ENCODE measurements at places on chromosomes 16 and 17.

- DNase-seq, result no peak
Observed at GRCh38 chr17:3765981-3766380, 35.0 kb downstream of the ITGAE start.

DNA sequence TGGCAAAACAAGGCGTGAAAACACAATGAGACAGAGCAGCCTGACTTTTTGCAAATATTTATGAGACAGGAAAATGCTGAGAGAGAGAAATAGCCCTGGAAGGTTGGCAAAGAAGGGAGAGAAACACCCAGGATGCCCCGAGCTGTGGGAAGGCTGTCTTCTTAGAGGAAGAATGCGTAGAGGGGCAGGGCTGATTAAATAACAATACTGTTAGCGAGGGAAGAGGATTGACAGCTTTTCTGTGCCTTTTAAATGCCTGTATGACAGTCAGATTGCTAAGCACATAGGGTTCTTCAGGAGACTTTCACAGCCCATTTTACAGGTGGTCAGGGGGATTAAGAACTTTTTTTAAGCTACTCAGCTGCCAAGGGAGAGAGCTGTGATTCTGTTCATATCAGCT lies 219.2 kb downstream of the SHISA9 start:
- no peak for DNase-seq

- DNase-seq, result no peak
Observed at GRCh38 chr17:3727041-3727440, 3.3 kb downstream of the HASPIN start.

DNA sequence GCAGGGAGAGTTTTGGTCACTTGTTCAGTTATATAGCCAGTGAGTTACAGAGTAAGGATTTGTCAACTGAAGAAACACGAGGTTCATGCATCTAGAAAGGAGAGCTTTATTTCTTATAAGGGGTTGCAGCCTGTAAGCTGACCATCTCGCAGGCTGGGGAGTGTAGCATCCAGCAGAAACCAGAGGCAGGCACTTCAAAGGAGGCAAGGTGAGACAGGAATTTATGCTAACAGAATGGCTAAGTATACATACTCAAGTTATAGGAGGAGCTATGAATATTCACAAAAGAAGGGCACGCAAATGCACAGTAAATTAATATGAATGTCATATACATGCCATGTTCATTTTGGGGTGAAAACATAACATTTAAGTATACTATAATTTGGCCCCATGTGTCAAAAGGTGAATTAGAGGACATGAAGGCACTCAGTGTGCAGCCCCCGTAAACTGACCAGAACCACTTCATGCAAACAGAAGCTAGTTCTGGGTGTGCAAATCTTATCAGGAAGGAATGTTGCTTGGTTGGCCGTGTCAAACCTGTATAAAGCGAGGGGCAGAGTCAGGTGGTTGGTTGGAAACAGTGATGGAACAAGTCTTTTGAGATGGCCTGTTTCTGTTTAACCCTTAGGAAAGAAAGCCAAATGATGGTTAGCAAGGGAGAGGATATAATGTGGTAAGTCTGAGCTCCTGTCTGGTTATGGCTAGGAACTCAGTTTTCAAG lies 97.0 kb downstream of the GRIN2A start:
- DNase-seq, result no peak

GRCh38 chr16:79286646-79287423 lies 313.7 kb downstream of the MAF start:
- peak; percentile 80 for DNase-seq

- no peak for DNase-seq
Observed at GRCh38 chr16:24825696-24826095, 20.1 kb upstream of the SLC5A11 start.

DNA sequence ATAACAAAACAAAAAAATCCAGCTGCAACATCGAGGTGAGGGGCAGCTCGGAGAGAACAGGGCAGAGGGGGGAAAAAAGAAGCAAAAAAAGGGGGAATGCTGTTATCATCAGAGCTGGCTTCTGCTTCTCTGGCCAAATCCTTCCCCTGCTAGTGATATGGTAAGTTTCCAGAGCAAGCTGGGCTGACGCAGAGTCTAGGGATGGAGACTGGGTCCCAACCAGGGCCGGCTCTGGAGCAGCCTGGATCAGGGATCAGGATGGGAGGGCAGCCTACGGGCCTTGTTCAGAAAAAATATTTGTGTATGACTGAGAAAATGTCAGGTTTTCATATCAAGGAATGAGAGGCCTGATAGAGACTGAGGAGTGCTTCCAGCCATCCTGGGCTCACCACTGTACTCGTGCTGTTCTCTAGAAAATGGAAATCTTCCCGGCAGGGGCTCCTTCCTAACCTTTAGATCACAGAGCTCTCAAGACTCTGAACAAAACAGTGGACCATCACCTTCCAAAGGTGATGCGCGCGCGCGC lies 726 bp upstream of the C1QTNF1 start:
- DNase-seq, result no peak

- no peak for DNase-seq
Observed at GRCh38 chr17:12046786-12047185, 26.1 kb downstream of the MAP2K4 start.

DNA sequence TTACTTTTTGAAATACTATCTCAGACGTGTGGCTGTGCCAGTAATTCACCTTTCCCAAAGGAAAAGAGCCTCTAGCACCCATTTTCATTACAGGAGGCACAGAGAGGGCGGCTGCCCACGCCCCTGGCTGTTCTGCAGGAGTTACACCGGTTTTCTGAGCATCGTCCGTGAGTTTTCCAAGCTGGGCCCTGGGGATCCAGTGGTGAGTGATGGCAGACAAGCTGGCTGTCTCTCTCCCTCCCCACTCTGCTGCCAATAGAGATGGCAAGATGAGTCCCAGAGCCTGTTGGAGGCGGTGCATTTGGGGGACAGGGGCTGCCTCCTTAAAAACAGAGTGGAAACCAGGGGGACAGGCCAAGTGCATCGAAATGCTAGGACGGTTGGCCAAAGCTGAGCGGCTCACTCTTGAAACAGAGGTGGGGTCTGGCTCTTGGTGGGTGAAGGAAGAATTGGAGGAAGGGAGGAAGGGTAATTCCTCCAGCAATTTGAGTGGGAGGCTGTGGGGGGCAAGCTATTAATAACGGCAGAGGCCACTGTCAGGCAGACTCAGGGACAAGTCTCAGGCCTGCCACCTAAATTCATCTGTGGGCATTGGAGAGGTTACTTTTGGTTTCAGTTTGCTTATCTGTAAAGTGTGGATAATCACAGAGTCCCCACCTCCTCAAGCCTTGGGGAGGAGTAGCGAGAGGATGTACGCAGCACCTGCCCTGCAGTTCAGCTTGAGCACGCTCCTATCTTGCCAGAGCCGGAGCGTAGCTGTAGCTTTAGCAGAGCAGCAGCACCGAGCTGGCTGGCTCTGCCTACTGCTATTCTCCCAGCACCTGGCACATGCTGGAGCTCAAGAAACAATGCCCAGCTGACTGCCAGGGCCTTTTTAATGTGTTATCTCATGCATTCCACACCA lies 7.5 kb upstream of the NOS2 start:
- DNase-seq, result peak; percentile 14

GRCh38 chr17:35368081-35368830 lies 5.2 kb downstream of the SLFN11 start:
- no peak for DNase-seq

DNA sequence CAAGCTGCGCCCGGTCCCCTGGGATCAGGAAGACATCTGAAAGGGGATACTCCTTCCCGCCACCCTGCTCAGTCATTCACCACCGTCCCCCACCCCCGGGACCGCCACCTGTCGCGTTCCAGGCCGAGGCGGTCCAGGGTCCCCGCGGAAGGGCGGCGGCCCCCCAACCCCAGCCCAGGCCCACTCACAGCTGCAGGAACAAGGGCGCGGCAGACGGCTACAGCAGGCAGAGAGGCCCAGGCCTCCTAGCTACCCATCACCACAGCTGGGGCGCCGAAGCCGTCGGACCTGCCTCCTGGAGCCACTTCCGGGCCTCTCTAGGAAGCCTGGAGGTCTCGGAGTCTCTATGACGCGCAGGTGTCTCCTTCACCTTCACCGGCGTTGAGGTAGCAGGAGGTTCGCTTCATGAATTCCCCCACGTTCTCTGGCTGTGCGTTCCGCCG lies at the start of gene SDR42E1:
Gene SDR42E1, minus strand, starts transcription at position 272 of the 443 bp plus-strand sequence. CDS start 10,612 bp downstream, outside the sequence.
- no peak for DNase-seq

DNA sequence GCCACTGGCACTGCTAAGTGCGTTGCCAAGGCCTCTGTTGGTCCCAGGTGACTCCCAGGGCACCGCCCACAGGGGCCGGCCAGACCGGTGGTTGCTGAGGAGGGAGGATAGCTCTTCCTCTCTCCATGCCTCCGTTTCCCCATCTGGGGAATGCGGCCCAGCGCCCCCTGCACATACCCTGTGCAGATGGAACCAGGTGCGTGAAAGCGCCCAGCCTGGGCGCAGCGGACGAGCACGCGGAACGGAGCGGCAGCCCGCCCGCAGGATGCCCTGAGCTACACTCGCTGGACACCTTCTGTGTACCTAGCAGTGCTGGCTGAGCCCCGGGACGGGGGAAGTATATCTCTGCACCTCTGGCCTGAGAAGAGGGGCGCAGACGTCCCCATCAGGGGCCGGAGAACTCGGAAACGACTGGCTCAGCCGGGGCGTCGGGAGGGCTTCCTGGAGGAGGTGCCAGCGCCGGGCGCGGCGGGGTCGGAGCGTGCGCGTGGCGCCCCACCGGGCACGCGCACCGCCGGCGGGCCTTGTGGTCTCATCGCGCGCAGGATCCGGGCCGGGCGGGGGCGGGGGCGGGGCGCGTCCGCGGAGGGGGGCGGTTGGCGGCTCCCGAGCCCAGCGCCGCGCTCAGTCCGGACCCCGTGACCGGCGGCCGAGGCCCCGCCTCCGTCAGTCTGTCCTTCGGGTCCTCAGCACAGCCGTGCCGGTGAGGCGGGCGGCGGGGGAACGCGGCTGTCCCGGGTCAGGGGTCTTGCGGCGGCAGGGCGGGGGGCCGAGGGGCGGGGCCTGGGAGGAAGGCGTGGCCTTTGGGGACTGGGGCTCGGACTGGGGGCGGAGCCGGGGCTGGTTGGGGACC lies at the start of the genes CCDC78 and HAGHL:
Gene CCDC78, minus strand, starts transcription at position 6 of the 853 bp plus-strand sequence. CDS start 76 bp downstream, outside the sequence.
Gene HAGHL, plus strand, starts transcription at position 669 of the 853 bp plus-strand sequence. CDS start 404 bp downstream, outside the sequence.
- no peak for DNase-seq

- DNase-seq, result no peak
Observed at GRCh38 chr17:55264278-55264644, 499 bp upstream of the HLF start.

DNA sequence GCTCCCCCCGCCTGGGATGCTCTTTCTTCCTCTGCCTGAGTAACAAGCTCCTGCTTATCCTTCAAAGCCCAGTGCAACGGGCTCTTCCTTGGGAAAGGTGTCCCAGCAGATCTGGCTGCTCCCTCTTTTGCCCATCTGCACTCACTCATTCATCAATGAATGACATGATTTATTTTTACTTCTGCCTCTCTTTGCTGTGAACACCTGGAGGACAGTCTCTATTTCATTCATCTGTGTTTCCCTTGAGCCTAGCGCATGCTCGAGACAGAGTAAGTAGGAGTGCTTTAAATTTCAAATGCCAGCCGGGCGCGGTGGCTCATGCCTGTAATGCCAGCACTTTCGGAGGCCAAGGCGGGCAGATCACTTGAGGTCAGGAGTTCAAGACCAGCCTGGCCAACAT lies 22.0 kb upstream of the GINS2 start:
- peak; percentile 29 for DNase-seq

GRCh38 chr17:60602871-60603270 lies 2.9 kb downstream of the PPM1D start:
- DNase-seq, result no peak
